ENCODE measurements at places on chromosomes 13 and 19. TPM values are rescaled to one million over a fixed set of nuclear protein-coding genes. Genes with fewer than 3 reads are reported as not detected.

FCHO1 gene
- total RNA-seq, result 162 TPM

GRCh38 chr13:30906411-30907051 lies 460 bp downstream of the MEDAG start:
- peaks cover 42% of the 10 kb centered on the region for H3K27me3 ChIP-seq
- H3K36me3 ChIP-seq, result no peaks in the 10 kb centered on the region
- no peaks in the 10 kb centered on the region for H3K4me1 ChIP-seq

NLRP8 gene
- total RNA-seq, result not detected

DNA sequence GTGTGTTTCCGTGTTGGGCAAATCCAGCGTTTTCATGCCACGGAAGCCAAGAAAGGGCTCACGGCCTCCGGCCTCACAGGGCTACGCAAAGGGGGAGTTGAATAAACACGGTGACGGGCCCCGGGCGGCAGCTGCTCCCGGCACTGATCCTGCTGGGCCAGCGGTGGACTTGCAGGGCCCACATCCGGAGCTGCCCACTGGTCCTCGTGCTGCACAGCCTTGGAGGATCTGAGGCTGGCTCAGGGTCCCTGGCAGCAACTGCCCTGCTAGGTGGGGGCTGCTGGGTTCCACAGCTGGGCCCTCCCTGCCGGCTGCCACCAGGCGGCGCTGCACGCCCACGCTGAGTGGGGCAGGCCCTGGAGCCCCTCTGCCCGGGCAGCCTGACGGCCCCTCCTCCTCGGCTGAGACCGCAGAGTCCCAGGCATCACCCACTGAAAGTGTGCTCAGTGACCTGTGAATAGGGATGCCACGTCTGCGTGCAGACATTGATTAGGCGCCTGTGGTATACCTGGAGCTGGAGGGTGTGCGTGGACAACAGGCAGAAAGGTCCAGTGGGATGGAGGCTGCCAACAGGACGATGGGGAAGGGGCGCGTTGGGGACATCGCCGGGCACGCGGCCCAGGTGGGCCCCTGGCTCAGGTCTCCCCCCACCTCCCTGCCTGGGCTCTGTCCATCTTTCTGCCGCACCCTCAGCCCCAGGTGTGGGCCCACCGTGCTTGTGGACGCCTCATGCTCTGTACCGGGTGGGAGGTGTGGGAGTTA lies 5.3 kb upstream of the HCN2 start:
- peaks cover 14% of the 10 kb centered on the region for H3K4me1 ChIP-seq
- DNase-seq, result peak; percentile 77
- H3K36me3 ChIP-seq, result peaks cover 29% of the 10 kb centered on the region
- no peak overlapping the region for H3K4me3 ChIP-seq

C19orf53 gene
- total RNA-seq, result 59.2 TPM

DNA sequence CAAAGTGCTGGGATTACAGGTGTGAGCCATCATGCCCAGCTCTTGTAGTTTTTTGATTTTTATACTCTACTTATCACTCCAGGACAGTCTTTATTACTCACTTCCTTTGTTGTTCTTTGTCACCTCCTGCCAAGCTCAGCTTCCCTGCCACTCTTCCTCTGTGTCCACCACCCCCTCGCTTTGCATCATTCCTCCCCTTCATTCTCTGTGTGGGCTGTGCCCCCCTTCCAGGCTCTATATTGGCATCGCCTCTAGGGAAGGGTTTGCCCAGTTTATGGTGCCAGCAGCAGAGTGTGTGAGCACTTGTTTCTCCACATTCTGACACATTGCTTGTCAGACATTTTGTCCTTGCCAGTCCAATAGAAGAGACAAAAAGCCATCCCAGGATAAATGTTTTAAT lies 15.1 kb downstream of the ZNF302 start:
- no peak overlapping the region for H3K27ac ChIP-seq
- H3K27me3 ChIP-seq, result no peaks in the 10 kb centered on the region
- no peaks in the 10 kb centered on the region for H3K36me3 ChIP-seq
- no peak overlapping the region for H3K4me3 ChIP-seq
- H3K4me1 ChIP-seq, result no peaks in the 10 kb centered on the region

GRCh38 chr19:13506471-13506820 lies at the start of gene CACNA1A:
Gene CACNA1A, minus strand, starts transcription at chr19:13506479. Its CDS starts 255 bp downstream, at chr19:13506224.
- H3K27me3 ChIP-seq, result peaks cover 47% of the 10 kb centered on the region
- H3K36me3 ChIP-seq, result no peaks in the 10 kb centered on the region
- no peak for DNase-seq

DHDH gene
- not detected for total RNA-seq

GRCh38 chr13:20272104-20272503 lies 40.0 kb upstream of the GJB6 start:
- DNase-seq, result no peak
- no peaks in the 10 kb centered on the region for H3K36me3 ChIP-seq
- no peak overlapping the region for H3K4me3 ChIP-seq
- no peaks in the 10 kb centered on the region for H3K27me3 ChIP-seq
- no peaks in the 10 kb centered on the region for H3K4me1 ChIP-seq

DNA sequence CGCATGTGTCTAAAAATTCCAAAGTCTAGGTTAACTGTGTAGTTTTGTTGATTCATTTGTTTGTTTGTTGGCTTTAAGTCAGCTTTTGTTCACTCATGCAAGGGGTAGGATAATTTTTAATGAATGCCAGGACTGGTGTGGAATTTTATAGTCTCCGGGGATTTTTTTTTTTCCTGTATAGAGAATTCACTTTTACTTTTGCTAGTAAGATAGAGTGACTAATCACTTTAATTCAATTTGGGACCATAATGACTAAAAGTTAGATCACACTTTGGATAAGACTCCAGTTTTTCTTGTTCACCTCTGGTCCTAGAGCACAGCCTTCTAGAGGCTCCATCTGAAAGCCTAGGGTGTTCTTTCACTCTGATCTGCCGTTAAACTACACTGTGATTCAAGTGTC lies 1690.0 kb downstream of the PCDH9 start:
- no peaks in the 10 kb centered on the region for H3K27me3 ChIP-seq
- no peaks in the 10 kb centered on the region for H3K36me3 ChIP-seq
- no peak overlapping the region for H3K27ac ChIP-seq
- no peaks in the 10 kb centered on the region for H3K4me1 ChIP-seq

CARM1 gene
- 29.4 TPM for total RNA-seq

- H3K4me3 ChIP-seq, result no peak overlapping the region
- H3K27ac ChIP-seq, result no peak overlapping the region
- H3K36me3 ChIP-seq, result no peaks in the 10 kb centered on the region
Observed at GRCh38 chr13:105936816-105937215, 598.6 kb downstream of the EFNB2 start.

ZNF460 gene
- total RNA-seq, result 92.4 TPM
